GM04503 (cell line): ENCODE measurements at places on chromosomes 16 and 17.

DNA sequence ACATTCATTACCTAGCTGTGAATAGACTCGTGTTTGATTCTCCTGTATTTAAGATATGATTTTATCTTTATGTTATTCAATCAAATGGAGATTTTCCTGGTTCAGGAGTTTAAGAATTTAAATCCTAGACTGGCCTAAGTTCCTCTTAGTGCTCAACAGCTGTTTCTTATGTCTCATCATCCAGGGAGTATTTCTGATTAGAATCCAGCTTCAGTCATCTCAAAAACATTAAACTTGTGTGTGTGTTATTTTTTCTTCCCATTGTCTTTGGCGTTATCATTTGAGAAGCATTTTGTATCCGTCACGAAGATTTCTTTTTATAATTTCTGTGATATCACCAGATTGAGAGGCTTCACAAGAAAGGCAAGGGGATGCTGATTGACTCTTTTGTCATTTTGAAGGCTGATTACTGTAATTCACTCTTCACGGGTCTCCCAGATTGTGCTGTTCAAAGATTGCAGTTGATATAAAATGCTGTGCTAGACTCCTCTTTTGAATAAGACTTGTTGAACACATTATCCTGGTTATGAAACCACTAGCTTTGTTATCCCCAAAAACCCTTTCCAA, 204.8 kb downstream of the CDH8 start:
- no peak for DNase-seq

GRCh38 chr17:31398381-31399311, 7.2 kb downstream of the RAB11FIP4 start:
- no peak for DNase-seq

- no peak for DNase-seq
These were observed 21.6 kb upstream of the CDH1 start for GRCh38 chr16:68715471-68715870.

DNA sequence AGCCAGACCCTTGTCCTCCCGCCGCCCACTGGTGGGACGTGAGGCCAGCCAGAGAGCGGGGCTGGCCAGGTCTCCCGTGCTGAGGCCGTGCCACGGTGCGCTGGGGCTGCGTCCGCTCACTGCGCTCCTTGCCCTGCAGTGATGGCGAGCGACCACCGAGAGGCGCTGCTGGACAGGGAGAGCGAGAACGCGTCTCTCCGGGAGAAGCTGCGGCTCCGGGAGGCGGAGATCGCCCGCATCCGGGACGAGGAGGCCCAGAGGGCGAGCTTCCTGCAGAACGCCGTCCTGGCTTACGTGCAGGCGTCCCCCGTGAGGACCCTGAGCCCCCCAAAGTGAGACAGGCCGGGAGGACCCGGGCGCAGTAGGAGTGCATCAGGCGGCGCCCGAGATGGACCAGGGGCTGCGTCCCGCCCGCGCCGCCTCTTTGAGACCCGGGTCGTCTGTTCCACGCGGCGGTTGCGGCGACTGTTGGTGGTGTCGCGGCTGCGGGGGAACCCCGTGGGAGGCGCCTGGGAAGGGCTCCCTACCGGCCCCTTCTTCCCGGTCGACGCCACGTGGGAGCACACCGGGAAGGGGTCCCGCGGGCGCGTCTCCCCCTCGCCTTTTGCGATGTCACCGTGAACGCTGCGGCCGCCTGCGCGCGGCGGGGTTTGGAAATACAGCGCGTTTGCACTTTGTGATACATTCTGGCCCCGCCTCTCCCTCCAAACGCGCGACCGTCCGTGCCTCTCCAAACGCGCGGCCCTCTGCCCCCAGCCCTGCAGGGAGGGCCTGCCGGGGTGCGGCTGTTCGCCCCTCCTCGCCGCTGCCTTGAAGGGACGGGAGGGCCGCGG, 792 bp upstream of the RAC3 start:
- no peak for DNase-seq

- no peak for DNase-seq
These were observed at the start of gene LPCAT2 for GRCh38 chr16:55508941-55509931. LPCAT2 (plus strand) TSS chr16:55509072; CDS start chr16:55509182, 110 bp downstream.

- DNase-seq: no peak
These were observed 74.8 kb downstream of the USP31 start for GRCh38 chr16:23074423-23074822.

DNA sequence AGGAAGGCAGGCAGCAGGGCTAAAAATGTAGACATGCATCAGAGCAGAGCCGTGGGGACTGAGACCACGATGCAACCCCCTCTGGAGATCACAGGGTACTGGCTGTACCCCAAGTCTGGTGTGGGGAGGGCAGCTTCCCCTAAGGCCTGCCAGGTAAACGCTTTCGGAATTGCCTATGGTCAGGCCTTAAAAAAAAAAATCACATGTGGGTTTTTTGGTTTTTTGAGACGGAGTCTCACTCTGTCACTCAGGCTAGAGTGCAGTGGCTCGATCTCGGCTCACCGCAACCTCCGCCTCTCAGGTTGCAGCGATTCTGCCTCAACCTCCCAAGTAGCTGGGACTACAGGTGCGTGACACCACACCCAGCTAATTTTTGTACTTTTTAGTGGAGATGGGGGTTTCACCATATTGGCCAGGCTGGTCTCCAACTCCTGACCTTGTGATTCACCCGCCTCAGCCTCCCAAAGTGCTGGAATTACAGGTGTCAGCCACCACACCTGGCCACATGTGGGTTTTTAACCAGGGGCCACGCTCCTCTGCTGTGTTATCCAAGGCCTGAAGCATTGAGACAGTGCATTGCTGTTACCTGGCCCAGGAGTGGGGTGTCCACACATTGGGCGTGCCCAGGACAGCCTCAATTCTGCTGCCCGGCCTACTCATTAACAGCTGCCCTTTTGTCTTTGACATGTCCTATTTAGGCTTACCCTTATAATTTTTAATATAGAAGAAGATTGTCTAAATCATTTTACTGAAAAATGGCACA, 50.4 kb downstream of the LITAF start:
- DNase-seq: no peak

DNA sequence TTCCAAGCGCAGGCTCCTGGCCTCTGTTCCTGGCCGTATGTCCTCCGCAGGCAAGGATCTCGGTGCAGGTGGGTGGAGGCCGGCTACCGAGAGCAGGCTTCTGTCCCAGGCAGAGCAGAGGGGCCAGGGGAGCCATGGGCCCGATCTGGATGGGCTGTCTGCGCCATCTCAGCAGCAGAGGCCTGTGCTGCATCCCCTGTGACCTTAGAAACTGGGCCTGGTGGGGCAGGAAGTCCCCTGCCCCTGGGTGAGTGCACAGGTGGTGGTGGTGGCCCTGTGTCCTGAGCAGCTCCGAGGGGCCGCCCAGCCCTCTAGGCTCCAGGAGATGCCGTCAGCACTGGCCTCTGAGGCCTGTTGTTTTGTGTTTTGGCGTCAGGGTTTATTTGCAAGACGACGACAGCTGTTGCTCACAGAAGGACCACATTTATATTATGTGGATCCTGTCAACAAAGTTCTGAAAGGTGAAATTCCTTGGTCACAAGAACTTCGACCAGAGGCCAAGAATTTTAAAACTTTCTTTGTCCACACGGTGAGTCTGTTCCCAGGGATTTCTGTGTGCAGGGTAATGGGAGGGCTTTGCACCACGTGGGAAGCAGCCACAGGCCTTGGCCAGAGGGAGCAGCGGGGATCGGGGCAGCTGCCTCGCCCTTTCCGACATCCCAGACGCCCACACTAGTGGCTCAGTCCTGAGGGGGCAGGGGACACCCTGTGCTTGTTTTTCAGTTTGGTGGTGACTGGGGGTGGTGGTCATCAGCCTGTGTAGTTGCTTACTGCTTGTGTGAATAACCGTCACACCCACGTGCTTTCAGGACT, 59.1 kb downstream of the PDPK1 start:
- no peak for DNase-seq

DNA sequence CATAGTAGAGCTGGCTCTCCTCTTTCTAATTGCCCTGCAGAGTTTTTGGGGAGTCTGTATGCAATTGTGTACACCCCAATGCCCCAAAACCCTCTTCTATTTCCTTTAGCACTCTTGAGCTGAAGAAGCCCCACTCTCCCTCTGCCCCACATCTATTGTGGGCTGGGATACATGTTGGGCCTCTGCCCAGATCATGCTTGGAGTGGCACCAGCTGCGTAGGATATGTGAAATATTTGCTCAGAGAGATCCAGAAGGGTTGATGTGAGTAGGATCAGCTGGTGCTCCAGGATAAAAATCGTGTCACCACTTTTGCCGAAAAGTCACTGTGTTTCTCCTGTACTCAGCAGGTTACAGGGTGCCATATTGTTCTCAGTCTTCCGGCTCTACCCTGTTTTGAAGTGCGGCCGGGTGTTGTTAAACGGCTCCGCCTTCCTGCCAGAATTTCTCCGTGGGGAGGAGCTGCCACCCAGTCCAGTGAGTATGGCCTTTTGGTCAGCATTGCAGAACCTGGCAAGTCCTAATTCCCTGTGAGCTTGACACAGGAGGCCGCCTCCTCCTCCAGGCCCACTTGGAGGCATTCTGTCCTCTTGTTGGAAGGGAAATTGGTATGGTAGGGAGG, 664.5 kb downstream of the WWOX start:
- DNase-seq: no peak

- DNase-seq: no peak
These were observed 2.5 kb upstream of the SPATA20 start for GRCh38 chr17:50544516-50544915.

GRCh38 chr16:12317121-12317810, 340.7 kb downstream of the SNX29 start:
- DNase-seq: no peak

DNA sequence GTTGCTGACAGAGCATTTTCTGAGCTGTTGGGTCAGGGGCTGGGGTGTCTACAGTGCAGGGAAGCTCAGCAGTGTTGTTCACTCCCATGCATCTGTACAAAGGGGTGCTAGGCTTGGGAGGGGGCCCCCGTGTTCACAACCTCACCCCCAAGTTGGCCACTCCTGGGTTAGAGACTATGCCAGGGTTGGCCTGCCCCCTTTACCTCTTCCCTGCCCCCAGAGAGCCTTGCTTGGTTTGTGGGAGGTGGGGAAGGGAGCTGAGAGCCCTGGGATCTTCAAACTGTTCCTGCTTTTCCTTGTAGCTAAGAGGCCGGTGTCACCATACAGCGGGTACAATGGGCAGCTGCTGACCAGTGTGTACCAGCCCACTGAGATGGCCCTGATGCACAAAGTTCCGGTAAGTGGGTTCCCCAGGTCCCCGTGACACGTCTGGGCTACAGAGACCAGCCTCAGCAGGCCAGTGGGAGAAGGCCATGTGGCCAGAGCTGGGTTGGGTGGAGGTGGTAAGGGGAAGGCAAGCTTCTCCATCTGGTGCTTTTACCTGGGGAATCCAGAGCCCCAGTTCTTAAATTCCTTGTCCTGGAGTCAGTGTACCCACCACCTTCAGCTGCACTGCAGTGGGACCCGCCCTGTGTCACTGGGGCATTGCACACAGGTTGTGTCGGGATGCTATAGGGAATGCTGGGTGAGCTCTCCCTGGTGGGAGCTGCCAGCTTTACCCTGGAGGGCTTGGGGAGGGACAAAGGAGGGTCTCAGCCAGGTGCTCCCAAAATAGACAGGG, 11.8 kb downstream of the GPRC5C start:
- no peak for DNase-seq

DNA sequence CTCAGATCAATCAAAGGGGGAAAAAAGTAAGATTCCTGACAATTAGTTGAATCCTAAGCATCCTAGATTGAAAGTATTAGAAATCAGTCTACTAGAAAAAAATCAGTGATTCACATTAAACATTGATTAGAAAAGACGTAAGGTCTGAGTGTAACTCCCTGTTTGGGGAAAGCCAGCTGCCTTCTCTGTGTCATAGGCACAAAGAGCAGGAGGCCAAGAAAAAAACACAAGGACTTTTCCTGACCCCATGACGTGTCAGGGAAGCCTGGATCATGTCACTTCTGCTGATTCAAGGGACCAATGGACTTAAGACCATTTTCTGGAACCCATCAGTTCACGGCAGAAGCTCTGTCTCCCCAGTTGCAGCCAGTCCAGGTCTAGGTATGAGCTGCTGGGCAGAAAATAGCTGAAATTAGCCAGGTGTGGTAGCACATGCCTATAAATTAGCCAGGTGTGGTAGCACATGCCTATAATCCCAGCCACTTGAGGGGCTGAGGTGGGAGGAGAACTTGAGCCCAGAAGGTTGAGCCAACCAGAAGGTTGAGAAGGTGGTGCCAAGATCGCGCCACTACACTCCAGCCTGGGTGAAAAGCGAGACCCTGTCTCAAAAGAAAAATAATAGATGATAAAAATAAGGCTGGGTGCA, 35.9 kb downstream of the RANBP10 start:
- DNase-seq: no peak

DNA sequence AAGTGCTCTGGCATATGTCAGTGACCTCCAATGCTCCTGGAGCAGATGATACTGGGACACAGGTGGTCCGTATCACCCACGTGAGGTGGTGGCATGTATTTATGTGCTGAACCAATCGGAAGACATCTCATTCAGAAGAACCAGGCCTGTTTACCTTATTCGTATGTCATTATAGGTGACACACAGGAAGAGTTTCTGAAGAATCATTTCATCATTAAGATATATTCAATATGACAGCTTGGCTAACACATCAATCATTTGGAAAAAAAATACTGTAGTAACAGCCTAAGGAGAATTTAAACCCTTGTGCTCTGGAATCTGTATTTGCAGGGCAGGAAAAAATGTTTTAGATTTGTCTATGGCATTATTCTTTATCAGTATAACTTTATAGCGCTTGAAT, 44.6 kb downstream of the RBFOX1 start:
- no peak for DNase-seq

DNA sequence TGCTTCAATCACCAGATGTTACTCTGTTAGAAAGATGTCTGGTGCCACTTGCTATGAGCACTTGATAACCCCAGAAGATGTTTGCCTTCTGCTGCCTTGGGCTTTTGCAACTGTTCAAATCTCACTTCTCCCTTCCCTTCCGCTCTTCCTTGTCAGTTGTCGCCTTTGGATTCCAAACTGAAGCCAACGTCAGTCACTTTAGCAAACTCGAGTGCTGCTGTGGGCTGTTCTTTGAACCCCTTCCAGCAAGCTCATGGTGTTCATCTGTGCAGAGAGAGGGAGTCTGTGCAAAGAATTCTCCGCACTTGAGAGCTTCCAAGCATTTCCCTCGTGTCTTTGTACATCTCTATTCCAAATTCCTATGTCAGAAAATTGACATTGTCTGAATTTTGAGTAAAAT, 879.4 kb downstream of the CDH11 start:
- DNase-seq: no peak

DNA sequence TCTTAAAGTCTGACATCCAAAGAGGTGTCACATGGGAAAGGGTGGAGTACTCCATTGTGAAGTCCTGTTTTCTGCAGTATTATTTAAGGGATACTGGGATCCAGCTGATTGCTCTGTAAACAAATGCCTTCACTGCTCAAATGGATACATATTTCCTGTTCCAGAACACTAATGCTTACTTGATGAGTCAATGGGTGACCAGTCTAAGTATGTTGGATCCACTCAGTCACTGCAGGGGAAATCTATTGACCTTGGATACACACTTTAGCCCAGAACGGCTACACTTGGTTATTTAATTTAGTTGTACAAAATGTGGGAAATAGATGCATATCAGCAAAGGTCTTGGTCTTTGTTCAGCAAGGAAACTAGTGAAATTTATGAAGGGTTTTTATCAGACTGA, 261.4 kb downstream of the MAP2K4 start:
- no peak for DNase-seq

GRCh38 chr17:12644623-12645022, 21.1 kb upstream of the MYOCD start:
- DNase-seq: no peak

- no peak for DNase-seq
These were observed 50.8 kb downstream of the PHKB start for GRCh38 chr16:47511882-47512281.

GRCh38 chr16:24906901-24907300, 61.1 kb downstream of the SLC5A11 start:
- DNase-seq: no peak

GRCh38 chr16:89917773-89918452, 749 bp upstream of the MC1R start:
- peak; percentile 64 for DNase-seq
